ENCODE measurements at places on chromosomes 16 and 17. TPM values are rescaled to one million over a fixed set of nuclear protein-coding genes. Genes with fewer than 3 reads are reported as not detected.

GRCh38 chr16:57509231-57509923 is 23.1 kb upstream of the DOK4 start:
- H3K27me3 ChIP-seq: no peaks in the 10 kb centered on the region
- no peak overlapping the region for H3K4me3 ChIP-seq
- DNase-seq: no peak
- no peaks in the 10 kb centered on the region for H3K4me1 ChIP-seq
- H3K36me3 ChIP-seq: no peaks in the 10 kb centered on the region

- no peaks in the 10 kb centered on the region for H3K36me3 ChIP-seq
- H3K4me3 ChIP-seq: no peak overlapping the region
- no peaks in the 10 kb centered on the region for H3K27me3 ChIP-seq
- no peak overlapping the region for H3K27ac ChIP-seq
- DNase-seq: no peak
Measured at GRCh38 chr17:5798094-5798493, 213.8 kb upstream of the NLRP1 start.

Gene TIMP2
- total RNA-seq: 5.9 TPM

Gene NDUFAF8
- total RNA-seq: 45.1 TPM

Gene CTRB2
- not detected for total RNA-seq

DNA sequence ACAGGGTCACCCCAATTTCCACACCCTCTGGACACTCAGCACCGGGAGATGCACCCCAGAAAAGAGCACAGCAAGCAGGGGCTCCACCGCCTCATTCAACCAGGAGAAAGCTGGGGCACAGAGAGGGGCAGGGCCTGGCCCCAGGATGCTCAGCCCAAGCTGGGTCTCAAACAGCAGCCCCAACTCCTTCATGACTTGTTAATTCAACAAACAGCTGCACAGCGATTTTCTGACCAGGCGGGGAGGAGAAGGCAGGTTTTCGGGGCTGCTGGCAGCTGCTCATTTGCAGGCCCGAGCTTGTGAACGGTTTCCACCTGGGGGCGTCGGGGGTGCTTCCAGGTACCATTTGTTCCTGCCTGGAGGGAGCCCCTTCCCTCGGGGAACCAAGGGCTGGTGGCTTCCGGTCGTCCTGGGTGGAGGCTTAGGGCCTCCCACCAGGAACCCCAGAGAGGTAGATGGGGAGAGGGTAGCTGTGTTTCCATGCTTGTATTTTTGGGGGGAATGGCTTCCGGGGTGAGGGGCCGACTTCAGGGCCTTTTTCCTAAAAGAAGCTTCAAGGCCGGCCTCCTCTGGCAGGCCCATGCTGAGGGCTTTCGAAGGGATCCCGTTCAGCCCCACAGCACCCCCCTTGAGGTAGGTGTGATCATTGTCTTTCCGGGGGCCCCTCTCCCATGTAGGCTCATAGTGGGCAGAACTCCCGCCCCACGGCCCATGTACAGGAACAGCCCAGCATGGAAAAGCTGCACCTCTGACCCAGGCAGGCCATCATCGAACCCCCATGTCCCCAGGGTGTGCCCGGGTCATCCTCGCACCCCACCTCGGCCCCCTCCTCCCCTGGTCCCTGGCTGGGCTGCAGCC is 191.6 kb upstream of the GSE1 start:
- no peaks in the 10 kb centered on the region for H3K27me3 ChIP-seq
- no peak overlapping the region for H3K27ac ChIP-seq
- H3K36me3 ChIP-seq: no peaks in the 10 kb centered on the region
- DNase-seq: no peak
- H3K4me1 ChIP-seq: peaks cover 2% of the 10 kb centered on the region

Data from CD4-positive, alpha-beta memory T cell (primary cell).